Thoracic aorta endothelial cell (primary cell): ENCODE measurements at places on chromosomes 3 and 15. TPM values are rescaled to one million over a fixed set of nuclear protein-coding genes. Genes with fewer than 3 reads are reported as not detected.

SLC28A1 gene
- not detected in 2 replicates for total RNA-seq

CYP1A2 gene
- total RNA-seq: not detected in 2 replicates

DPPA2 gene
- total RNA-seq: not detected in 2 replicates

LRRC31 gene
- not detected in 2 replicates for total RNA-seq

CYP11A1 gene
- total RNA-seq: not detected in 2 replicates

KNG1 gene
- not detected in 2 replicates for total RNA-seq

NAALADL2 gene
- 3.8 and 5.6 TPM in 2 replicates for total RNA-seq

CHRD gene
- 0.07 and 0.13 TPM in 2 replicates for total RNA-seq

CMTM8 gene
- 2.3 and 5.6 TPM in 2 replicates for total RNA-seq

TGM4 gene
- total RNA-seq: 0.07 and 0.13 TPM in 2 replicates

EFCAB12 gene
- total RNA-seq: under 0.01 and 0.07 TPM in 2 replicates

GPR171 gene
- total RNA-seq: not detected in 2 replicates

GOLGA6L10 gene
- total RNA-seq: 0.40 and 1.2 TPM in 2 replicates

TMIE gene
- total RNA-seq: 0.13 and 0.36 TPM in 2 replicates

SPINT1 gene
- total RNA-seq: 0.93 and 1.4 TPM in 2 replicates
